Skeletal muscle cell (primary cell): ENCODE measurements at places on chromosomes 3 and 15.

DNA sequence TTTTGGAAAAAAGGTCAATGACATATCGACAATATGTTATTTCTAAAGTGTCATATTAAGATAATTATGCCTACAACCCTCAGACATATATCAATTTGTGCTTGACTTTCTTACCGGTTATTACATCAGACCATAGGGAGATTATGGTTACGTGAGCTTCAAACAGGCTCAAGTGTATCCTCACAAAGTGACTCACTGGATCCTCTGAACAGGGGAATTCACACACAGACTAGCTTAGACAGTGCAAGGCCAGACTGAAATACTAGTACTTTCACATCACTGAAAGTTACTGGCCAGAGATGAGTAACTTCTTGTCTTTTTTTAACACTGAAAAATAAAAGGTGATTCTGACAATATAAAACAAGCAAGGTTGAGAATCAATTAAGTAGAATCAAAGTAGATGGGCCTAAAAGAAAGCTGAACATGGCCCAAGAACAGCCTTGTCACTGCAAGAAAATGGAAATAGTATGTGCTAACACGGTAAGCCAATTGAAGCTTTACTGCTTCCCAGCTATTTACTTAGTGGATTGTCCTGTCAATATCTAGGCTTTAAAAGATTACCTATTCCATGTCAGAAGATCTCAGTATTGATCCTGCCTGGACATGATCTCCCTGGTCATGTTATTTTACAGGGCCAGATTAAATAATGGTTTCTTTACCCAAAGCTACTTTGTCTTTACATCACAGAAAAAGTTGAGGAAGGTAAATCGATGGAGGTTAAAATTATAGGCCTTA, 848.6 kb downstream of the ROBO1 start:
- peak; percentile 94 for DNase-seq

DNA sequence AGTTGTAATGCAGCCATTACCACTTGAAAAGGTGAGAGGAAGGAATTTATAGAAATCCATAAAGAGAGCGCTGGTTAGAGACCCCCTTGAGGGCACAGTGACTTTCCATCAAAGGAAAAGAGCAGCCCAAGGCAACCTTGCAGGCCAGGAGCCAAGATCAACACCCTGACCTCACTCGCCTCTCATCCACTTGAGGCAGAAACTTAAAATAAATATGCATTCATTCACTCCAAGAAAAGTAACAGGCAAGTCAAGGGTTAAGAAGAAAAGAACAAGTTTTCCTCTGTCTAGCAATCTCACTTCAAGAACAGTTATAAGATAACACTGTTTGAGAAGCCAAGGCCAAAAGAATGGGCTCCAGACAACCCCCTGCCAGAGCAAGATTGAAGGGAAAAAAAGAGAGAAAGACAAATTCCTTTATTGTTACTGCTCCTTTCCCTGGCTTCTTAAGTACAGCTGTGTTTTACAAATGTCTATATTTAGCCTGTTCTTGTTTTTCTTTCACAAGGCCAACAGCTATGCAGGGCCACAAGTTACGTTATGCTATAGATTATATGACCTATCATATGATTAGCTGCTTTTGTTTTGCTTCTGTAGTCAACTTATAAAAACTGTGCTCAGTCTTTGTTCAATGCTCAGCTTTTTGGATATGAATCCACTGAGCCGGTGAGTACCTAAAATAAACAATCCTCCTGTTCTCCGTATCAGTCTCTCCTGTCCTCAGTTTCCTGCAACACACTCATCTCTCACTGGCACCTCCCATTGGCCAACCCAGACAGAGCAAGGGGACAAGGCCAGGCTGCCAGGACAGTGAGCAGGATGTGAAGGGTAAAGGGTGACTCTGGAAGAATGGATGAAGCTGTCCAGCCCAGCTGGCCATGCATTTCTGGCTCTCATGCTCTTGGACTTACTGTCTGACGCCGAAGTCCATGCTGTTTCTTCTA, 15.8 kb upstream of the SSUH2 start:
- no peak for DNase-seq

DNA sequence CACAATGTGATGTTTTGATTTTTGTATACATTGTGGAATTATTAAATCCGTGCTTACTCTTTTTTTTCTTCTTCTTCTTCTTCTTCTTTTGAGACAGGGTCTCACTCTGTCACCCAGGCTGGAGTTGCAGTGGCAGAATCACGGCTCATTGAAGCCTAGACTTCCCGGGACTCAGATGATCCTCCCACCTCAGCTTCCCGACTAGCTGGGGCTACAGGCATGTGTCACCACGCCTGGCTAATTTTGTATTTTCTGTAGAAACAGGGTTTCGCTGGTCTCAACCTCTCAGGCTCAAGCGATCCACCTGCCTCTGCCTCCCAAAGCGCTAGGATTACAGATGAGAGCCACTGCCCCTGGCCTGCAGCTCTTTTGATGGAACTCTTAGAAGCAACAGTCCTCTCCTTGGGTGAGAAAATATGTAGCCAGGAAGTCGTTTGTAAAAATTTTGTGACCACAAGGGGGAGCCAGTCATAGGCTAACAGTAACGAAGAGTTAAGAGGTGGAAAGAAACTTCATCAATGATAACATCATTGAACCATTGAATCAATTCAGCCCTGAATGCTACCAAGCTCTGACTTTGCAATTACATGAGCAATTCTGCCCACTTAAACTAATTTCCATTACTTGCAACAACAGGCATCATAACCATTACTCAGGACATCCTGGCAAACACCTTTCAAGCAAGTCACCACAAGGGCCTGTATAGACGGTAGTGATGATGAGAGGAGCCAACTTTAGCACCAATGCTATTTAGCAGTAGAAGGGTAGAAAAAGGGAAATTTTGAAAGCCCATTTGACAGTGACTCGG, 16.7 kb upstream of the CMTM7 start:
- no peak for DNase-seq

DNA sequence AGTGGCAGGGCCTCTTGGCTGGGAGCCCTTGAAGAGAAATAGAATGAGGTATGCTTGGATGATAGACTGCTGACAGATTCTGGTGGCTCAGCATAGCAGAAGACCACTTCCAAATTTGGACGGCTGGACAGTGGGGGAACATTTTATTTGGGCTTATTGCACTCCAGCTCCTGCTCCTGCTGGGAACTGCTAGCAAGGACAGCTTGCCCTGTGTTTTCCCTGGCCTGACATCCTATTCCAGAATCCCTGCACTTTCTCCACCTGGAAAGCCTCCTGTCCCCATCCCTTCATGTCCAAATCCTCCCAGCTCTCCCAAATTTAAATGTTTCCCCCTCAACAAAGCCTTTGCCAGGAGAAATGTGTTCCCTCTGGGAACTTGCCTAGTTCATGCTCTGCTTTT, 9.8 kb upstream of the COLQ start:
- DNase-seq, result no peak

GRCh38 chr3:37707428-37708372, 154.0 kb upstream of the CTDSPL start:
- DNase-seq, result no peak

- no peak for DNase-seq
Observed at GRCh38 chr15:91860498-91860897, 7.0 kb downstream of the SLCO3A1 start.

DNA sequence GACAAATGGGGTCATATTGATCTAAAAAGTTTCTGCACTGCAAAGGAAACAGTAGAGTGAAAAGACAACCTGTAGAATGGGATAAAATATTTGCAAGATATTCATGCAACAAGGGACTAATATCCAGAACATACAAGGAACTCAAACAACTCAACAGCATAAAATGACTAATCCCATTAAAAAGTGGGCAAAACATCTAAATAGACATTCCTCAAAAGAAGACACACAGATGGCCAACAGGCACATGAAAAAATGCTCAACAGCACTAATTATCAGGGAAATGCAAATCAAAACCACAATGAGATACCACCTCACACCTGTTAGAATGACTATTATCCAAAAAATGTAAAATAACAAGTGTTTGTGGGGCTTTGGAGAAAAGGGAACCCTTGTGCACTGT, 8.8 kb downstream of the SLC12A8 start:
- no peak for DNase-seq

GRCh38 chr15:57377478-57377847, 1.2 kb downstream of the CGNL1 start:
- no peak for DNase-seq

- peak; percentile 11 for DNase-seq
Observed at GRCh38 chr3:78666470-78666800, 1101.4 kb downstream of the ROBO1 start.

GRCh38 chr3:161212171-161212771, 8.8 kb upstream of the NMD3 start:
- DNase-seq, result no peak

DNA sequence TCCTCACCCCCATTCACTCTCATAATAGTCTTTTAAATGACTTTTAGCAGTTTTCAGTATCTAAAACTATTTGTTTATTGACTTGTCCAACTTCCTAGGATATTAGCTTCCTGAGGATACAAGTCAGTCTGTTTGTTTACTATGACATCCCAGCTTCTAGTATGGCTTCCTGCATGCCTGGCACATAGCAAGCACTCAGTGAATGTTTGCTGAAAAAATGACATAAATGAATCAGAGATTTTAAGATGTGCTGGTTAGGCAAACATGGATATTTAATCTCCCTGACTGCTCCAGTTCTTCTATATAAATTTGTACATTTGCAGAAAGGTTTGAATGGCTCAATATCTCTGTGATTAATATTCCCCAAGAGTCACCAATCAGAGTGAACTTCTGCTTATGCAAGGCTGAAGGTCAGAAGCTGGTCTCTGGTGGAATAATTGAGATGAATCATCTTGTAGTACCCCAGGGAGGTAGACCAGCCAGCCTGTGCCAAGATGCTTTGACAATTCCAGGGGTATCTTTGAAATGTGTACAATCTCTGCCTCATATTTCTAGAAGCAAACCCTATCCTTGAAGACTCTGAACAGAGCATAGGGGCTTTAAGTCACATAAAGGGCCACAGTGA, 219.0 kb upstream of the LMCD1 start:
- DNase-seq, result no peak

- no peak for DNase-seq
Observed at GRCh38 chr15:33994005-33994615, 25.8 kb downstream of the CHRM5 start.

DNA sequence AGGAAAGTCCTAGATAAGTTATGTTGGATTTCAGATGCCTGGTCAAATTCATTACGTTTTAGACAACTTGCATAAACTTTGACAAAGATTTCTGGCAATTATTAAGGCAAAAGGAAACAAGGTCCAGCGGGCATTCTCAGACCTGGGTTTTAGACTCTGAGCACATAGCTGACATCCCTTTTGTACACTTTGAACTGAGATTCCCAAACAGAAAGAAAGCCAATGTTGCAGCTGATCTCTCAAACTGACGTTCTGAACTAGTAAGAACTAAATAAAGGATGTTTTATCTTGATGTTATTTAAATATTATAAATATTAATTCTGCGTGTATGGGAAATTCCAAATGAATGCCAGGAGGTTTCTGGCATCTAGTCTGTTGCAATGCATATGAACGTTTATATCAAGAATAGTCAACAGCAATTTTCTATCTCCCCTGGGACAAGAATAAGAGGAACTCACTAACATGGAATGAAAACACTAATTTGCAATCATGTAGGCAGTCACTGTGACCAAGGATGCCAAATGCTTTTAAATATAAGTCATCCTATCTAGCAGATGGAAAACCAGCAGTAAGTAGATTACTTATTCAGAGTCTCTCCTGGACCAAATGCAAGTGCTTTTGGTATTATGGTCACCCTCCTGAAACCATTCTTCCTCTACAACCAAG, 202.1 kb downstream of the GREM1 start:
- DNase-seq, result peak; percentile 97

DNA sequence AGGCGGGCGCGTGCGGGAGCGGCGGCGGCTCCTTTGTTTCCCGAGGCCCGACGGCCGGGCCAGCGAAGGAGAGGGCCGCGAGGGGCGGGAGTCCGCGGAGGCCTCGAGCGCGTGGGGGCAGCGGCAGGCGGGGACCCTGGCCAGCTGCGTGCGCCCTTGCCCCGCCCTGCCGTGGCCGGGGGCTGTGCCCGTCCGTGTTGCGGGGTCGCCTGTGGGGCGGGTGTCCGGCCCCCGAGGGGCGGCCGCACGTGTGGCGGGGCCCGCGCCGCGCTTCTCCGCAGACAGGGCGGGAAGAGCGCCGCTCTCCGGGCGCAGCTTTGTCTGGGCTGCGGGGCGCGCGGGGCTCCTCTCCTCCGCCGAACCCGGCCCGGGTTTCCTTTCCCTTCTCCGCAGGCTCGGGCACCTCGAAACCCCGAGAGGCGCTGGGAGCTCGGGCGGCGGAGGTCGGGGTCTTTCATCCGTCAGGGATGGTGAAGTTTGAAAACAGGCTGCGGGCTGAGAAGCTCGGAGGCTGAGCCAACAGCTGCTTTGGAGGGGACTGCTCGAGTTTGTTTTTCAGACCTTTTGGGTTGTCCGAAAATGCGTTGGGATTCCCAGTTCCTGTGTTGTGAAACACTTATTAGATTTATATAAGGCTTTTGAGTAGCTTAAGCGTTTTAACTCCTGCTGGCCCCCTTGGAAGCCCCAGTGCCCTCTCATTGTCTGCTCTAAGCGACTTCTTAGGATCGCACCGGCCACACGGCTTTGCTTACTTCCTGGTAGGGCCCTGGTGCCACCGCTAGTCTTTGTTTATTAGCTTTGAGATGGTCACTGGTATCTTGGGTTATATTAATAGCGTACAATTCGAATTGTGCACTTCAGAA, 817 bp downstream of the USP3 start:
- DNase-seq, result no peak

- DNase-seq, result no peak
Observed at GRCh38 chr3:97306226-97306625, 458.3 kb upstream of the ARL6 start.

- DNase-seq, result peak; percentile 17
Observed at GRCh38 chr3:111103807-111104206, 32.2 kb downstream of the NECTIN3 start.

DNA sequence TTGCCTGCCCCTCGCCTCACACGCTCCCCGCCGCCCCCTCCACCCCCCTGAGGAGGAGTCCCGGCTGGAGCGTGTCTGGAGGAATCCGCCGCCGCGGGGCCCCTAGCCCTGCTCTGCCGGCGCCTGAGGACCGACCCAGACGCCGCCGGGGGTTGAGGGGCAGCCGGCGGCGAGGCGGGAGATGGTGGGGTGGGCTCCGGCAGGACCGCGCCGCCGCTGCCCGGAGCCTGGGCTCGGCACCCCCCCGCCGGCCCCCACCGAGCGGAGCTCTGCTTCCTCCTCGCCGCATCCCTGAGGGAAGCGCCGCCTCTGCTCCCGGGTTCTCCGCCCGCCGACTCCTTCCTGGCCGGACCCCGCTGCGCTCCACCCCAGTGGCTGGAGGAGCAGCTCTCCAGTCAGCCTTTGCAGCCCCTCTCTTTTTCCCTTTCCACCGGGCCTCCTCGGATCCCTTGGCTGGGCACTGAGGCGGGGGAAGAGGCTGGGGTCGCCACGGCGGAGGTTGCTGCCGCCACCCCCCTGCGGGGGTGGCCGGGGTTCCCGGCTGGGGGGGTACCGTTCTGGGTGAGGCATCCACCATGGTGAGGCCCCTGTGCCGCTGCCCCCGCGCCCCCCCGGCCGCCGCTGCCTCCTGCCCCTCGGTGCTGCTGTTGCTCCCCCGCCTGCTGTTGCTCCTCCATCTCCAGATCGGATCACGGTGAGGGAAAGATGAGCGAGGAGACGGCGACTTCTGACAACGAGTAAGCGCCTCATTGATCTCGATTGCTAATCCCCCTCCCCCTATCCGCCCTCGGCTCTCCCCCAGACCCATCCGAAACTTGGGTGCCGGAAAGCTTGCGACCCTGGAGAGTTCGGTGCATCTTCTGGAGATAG, at the start of gene SPRED1:
Gene SPRED1 (plus strand): TSS at position 356 of the 870 bp plus-strand sequence. CDS start 350 bp downstream, at position 706.
- DNase-seq, result no peak

GRCh38 chr3:49845694-49846093, 10.7 kb downstream of the TRAIP start:
- DNase-seq, result no peak

- peak; percentile 80 for DNase-seq
Observed at GRCh38 chr15:64693134-64693533, 82.3 kb downstream of the RBPMS2 start.

- no peak for DNase-seq
Observed at GRCh38 chr3:54347060-54347459, 224.7 kb downstream of the CACNA2D3 start.
